ENCODE measurements at places on chromosomes 2 and 18. TPM values are rescaled to one million over a fixed set of nuclear protein-coding genes. Genes with fewer than 3 reads are reported as not detected.

GRCh38 chr2:170733798-170734600 is 18.9 kb downstream of the SP5 start:
- no peak for DNase-seq

DNA sequence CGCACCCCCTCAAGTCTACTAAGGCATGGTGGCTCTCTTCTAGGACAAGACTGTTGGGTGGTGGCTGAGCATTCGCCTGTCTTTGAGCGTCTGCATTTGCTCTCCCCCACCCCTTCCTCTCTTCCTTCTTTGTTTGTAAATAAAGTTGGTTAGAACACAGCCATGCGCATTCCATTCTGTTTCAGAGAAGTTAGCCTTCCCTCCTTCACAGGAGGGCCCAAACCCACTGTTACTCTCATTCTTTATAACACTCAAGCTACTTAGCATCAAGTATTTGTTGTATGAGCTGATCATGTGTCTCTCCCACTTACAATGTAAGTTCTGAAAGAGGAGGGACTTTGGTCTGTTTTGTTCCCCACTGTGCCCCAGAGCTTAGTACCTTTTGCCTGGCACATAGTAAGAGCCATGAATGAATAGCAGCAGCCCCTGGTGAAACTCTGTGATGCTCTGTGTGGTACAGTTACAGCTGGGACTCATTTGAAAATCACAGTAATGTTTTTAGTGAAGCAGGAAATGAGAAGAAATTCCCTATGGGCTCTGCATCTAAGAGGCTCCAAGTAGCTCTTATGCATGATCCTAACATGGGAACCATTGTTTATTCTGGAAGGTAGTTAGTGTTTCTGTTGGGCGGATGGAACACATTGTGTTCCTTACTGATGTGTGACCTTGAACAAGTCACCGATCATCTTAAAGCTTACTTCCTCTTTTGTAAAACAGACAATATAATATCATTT is 7.7 kb downstream of the MGAT5 start:
- peak; percentile 75 for DNase-seq

DNA sequence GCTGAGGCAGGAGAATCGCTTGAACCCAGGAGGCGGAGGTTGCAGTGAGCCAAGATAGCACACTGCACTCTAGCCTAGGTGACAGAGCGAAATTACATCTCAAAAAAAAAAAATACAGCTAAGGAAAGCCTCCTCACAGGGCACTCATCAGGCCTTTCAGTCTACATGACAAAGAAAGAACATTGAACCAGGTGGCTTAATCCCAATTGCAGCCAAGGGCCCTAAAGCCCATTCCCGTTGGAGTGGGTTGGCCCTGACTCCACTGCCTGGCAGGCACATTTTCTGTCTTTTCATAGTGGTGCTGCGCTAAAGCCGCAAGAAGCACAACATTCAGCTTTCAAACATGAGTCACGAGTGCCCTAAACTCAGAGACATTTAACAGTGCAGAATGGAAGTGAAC is 372.5 kb downstream of the RNF144A start:
- no peak for DNase-seq

CFAP65 gene
- total RNA-seq: 0.11 TPM

CGREF1 gene
- total RNA-seq: not detected

C2orf15 gene
- total RNA-seq: 2.0 TPM

SLC23A3 gene
- total RNA-seq: 2.7 TPM

SP5 gene
- not detected for total RNA-seq

GAL3ST2 gene
- not detected for total RNA-seq

All from Karpas-422 (cell line).